ENCODE measurements at places on chromosomes 7 and 10. TPM values are rescaled to one million over a fixed set of nuclear protein-coding genes. Genes with fewer than 3 reads are reported as not detected.
A peak's percentile ranks its signal among the peaks of the same experiment; 100 is the strongest.

- no peak for DNase-seq
These were observed 111.9 kb downstream of the USP6NL start for GRCh38 chr10:11499425-11500071.

IL6 gene
- total RNA-seq = 5.0 TPM

DNA sequence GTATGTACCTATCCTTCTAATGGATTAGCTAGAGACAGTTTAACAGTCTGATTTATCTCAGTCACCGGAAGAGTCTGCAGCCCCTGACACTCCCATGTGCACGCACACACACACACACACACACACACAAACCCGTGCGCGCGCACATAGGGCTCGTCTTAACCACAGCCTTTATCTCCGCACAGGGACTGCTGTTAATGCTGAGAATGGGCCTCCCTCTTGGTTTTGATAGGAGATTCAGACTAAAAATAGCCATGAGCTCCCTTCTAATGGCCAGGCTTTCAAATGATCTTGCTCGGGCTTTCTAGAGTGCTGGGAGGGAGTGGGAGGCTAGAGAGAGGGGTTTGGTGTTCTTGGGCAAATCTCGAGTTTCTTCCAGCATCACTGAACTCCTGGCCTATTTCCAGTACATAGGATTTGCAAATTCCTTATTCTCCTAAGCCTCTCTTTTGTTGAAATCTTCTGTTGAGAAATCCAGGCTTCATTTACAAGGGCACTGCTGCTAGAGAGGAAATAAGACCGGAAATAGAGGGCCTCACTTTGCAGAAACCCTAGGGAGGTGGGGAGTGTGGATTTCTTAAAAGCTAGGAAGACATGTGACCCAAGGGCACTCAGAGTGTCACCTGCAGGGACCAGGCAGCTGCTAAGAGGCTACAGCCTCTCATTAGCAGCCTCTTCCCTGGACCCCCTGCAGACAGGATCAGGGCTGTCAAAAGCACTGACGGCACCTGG, 2.4 kb downstream of the TMEM72 start:
- no peak for DNase-seq

GRCh38 chr7:15889507-15889906, 203.0 kb upstream of the MEOX2 start:
- DNase-seq = no peak

DNA sequence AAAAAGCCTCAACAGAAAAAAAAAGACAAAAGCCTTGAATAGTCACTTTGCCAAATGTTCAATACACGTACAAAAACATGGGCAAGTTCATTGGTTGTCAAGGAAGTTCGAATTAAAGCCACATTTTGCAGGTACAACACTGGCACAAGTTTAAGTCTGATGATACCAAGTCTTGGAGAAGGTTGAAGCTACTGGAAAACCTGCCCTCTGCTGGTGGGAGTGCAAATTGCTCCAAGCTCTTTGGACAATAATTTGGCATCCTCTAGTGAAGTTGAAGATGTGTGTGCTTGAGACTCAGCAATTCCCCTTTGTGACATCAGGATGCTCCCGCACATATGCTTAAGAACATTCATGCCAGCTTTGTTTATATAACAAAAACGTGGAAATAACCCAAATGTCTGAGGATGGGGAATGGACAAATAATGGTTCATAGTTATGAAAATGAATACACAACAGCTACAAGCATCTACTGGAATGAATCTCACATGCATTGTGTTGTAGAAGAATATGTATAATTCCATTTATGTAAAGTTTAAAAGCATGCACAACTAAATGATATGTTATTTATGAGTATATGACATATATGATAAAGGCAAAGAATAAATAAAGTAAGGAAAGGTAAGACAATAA, 120.0 kb upstream of the PLPP4 start:
- peak; percentile 56 for DNase-seq

DNA sequence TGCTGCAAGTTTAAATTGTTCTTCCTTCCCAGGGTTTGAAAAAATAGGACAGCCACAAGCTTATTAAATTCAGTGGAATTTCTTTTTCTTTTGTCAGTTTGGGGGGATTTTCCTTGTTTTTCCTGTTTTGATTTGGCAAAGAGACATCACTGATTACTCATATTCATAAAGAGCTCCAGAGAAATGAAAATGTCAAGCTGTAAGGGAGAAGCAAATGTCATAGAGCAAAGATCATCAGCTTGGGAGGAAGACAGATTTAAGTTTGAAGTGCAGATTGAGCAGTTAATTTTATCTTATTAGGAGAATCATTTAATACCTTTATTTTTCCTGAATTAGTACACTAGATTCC, 255.8 kb upstream of the PHYHIPL start:
- no peak for DNase-seq

- DNase-seq = no peak
These were observed 260.2 kb upstream of the PRKCQ start for GRCh38 chr10:6840201-6840691.

- DNase-seq = no peak
These were observed 61.3 kb downstream of the RNLS start for GRCh38 chr10:88521791-88522190.

DNA sequence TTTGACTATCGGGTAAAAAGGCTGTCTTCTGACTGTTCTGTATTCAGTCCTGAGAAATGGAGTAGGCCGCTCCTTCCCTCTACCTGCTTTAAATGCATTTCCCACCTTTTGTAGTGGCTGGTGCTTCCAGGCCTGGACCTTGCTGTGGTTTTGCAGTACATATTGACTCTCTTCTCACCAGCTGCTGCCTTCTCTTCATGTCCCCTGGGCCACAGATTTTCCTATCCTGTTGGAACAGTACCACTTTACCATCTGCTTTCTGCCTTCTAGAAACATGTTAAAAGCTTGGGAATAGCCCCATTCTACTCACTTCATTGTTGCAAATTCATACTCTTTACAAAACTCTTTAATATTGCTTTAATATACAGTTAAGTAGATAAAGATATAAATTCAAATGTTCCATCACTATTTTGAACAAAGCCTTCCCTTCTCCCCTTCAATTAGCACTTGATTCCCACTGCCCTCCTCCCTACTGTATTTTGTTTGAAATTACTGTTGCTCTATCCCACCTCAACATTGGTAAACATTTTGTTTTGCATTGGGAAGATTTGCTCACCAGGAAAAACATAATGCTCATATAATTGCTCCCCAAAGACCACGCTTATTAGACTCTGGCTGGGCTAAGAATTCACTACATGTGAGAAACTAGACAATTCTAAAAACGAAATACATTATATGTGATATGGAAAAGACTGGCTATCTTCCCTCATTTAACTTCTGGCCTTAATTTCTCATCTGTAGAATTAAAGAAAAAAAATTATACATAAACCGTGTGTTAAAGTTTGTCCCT, 17.3 kb upstream of the SEMA3C start:
- no peak for DNase-seq

DNA sequence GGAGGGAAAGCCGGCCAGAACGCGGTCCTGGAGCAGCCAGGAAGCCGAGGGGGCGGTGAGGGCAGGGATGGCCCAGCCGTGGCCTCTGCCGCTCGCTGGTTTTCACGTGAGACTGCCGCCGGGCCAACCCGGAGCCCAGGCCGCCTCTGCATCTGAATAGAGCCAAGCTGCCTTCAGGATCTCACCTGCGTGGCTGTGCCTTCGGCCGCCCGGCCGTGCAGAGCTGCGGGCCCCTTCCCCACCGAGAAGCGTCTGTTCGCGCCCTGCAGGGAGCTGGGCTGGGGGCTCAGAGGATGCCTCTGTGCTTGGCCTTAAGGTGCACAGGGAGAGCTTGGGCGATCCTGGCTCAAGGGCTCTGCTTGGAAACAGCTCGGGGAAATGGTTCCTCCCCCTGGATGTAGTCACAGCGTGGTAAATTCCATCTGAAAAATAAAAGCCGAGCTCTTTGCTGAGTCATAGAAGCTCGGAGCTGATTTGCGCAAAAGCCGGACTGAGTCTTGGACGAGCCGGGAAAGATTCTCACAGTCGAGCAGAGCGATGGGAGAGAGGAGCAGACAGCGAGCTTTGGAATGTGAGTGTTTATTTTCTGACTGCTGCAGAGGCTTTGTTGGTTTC, at the start of gene JAKMIP3:
Gene JAKMIP3, plus strand, starts transcription at position 456 of the 615 bp plus-strand sequence. CDS start 38,863 bp downstream, outside the sequence.
- DNase-seq = peak; percentile 59

SFTPD gene
- 0.89 TPM for total RNA-seq

THNSL1 gene
- 7.7 TPM for total RNA-seq

SPDYE9 gene
- total RNA-seq = not detected

- DNase-seq = no peak
These were observed 11.2 kb downstream of the MUC17 start for GRCh38 chr7:101031082-101031481.

POU6F2 gene
- total RNA-seq = 0.39 TPM

- DNase-seq = no peak
These were observed 6.9 kb downstream of the MMD2 start for GRCh38 chr7:4951903-4952636.

GRCh38 chr10:77507291-77507880, 130.2 kb downstream of the KCNMA1 start:
- no peak for DNase-seq

- peak; percentile 56 for DNase-seq
These were observed 42.6 kb upstream of the DLG5 start for GRCh38 chr10:77969114-77969513.

Data from ureter (tissue), 1 donor.